Stimulated activated CD4-positive, alpha-beta T cell treated with anti-CD3 and anti-CD28 coated beads, Interleukin-12 subunit alpha, Interleukin-12 subunit beta, amount 100 ng/mL, for 4 hours (primary cell): ENCODE measurements at places on chromosomes 12 and 14.

- no peak for DNase-seq
Observed at GRCh38 chr12:104201238-104202001, 14.2 kb upstream of the TXNRD1 start.

DNA sequence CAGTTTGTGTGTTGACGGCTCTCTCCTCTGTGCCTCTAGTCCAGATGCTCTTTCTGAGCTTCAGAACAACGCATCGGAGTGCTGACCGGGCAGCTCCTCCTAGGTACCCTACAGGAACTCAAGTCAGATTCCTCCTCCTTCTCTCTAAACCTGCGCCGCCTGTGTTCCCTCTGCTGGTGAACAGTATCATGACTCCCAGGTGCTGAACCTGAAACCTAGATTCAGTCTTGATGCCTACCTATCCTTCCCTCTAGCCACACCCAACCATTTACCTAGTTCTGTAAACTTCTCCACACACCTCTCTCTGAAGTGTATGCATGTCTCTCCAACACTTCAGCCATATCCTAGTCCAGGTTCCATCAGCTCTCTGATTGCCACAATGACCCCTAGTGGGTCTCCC, 112.7 kb downstream of the EFCAB11 start:
- DNase-seq: no peak

GRCh38 chr12:12017135-12017581, 53.6 kb upstream of the BCL2L14 start:
- no peak for DNase-seq

- no peak for DNase-seq
Observed at GRCh38 chr14:38137005-38137404, 70.7 kb upstream of the SSTR1 start.

GRCh38 chr14:99548871-99549515, 55.0 kb downstream of the CCDC85C start:
- DNase-seq: no peak

DNA sequence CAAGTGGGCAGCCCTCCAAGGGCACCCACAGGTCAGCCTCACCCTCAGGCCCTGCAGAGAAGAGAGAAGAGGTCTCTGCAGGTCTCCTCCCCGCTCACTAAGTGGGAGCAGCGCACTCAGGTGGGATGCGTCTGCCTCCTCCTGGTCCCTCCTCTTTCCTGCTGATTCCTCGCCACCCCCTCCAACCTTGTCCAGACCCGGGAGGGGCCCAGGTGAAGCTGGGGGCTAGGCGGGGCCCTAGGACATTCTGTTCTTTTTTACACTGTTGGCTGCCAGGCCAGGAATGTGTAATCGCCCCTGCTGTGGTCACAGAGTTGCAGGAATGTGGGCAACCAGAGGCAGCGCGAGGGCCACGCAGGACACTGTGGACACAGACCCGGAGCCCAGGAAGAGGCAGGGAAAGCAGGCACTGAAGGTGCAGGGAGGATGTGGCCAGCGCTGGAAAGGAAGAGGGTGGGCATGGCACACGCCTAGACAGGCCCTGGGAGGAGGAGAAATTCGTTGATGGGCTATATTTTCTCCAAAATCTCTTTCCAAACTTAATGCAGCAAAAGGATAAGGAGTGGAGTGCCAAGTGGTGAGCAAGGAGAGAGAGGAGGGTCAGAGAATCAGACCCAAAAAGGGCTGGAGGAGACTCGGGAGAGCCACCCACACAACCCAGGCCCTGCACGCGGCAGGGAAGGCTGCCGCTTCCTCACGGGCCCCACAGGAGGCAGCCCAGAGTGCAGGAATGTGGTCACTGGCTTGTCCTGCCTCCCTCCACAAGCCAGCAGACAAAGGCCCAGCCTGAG, 911 bp upstream of the SCNN1A start:
- no peak for DNase-seq

- no peak for DNase-seq
Observed at GRCh38 chr12:77118696-77119095, 53.3 kb upstream of the E2F7 start.
